ENCODE measurements at places on chromosomes 7 and 10.

- DNase-seq = no peak
Observed at GRCh38 chr10:14603534-14604102, 171.1 kb downstream of the FAM107B start.

DNA sequence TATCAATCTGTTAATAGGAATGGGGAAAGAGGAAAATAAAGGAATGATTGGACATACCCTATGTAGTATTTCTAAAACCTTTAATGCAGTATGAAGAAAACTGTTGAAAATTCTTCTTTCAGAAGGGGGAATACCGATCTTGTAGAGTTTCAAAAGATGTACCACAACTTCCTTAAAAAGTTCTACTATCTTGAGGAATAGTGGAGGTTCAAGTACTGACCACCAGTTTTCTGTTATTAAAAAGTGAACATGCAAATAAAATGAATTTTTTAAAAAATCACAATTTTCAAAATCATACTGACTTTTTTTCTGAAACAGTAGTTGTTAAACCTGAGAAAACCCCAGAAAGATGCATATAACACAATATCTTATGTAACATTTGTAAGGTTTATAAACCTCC is 86.5 kb downstream of the HERC4 start:
- no peak for DNase-seq

- DNase-seq = no peak
Observed at GRCh38 chr7:51927738-51928137, 611.1 kb upstream of the COBL start.

- DNase-seq = no peak
Observed at GRCh38 chr7:42154173-42154572, 82.8 kb downstream of the GLI3 start.

DNA sequence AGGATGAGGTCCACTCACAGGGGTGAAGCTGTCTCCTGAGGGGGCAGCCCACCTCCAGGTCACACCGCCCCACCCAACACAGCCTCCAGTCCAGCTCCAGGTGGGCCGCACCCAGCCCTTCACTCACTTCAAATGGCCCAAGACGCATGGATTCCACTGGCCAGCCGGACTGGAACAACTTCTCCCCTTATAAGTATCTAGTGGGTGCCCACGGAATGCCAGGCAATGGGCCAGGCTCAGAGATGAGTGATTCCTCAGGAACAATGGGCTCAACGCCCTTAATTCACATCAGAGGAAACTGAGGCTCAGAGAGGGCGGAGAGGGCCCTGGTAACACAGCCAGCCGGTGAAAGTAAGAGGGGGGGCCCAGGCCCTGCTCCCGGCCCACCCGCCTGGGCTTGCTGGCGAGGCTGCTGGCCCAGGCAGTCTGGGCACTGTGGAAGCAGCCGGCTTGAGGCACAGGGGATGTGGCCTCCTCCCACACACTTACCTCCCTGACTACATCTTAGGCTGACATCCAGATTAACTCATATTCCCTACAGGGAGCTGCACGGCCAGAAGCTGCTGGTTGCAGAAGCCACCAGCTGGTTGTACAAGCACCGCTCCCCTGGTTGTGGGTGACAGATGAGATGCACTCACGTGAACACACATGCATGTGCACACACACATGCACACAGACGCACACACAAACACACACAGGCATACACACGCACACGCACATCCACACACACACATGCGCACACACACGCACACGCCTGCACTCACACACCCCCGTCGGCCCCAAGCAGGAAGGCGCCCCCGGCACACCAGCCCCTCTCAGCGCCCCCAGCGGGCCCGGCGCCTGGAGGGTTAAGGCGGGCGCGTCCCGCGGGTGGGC is 1.0 kb upstream of the FAM20C start:
- DNase-seq = no peak

GRCh38 chr7:21422751-21423150 is 5.1 kb upstream of the SP4 start:
- DNase-seq = no peak

DNA sequence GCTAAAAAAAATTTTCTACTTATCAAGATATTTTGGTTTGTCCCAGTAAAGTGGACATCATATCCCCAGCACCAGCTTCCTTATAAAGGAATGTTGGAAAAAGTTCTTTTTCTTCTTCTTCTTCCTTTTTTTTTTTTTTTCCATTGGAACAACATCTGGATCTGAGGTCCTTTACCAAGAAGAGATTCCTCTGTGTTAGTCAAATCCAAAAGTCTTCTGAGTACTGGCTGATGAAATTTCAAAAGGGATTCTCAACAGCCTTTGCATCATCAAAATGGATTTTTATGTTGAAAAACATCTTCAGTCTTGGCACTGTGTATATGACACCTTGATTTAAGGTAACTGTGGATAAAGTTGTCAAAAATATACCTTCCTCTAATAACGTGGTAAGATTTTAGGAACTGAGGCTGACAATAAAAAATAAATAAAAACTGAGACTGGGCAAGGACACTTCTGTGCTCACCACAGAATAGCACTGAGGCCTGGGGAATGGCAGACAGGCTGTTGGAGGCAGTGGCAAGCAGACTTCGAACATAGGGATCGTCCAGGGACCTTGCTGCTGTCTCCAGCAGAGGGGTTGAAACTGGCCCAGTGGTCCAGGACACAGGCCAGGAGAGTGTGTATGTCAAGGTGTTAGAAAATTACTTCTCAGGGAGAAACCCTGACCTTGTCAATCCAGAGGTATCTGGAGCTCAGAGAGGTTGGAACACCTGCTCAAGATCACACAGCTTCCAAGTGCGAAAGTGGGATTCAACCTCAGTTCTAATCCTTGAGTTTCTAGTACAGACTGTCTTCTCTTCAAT is 130.4 kb downstream of the PTPN20 start:
- DNase-seq = no peak

DNA sequence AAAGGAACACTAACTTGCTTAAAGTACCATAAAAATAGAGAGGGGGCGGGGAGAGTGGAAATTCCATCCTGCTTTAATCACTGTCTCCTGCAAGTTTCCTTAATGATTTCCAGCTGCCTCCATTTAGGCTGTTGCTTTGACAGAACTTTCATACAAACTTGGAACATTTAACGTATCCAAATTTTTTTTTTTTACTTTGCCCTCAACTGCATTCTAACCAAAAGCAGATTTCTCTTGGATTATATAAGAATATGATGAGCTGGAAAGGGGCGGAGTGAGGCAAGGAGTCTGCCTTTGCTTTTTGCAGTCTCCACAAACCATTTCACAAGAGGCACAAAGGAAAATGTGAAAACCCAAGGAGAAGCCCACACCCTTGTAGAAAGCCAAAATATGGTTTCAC is 46.6 kb upstream of the COL1A2 start:
- DNase-seq = no peak

GRCh38 chr10:113997428-113997827 is 46.2 kb upstream of the ADRB1 start:
- no peak for DNase-seq

DNA sequence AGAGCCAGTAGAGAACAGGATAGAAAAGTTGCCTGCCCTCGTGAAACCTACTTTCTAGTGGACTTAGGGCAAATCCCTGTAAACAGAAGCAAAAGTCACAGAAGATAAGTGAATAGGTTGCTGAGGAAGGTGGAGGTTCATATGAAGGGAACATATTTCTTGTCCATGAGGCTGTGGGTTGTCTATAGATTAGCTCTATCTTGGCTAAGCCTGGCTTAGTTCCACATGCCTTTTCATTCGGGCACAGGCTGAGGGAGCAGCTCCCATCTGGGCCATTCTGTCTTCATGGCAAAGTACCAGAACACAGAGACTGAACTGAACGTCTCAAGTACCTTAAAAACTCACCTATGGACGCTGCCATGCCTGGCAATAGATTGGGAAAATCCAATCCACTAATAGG is 45.3 kb downstream of the BZW2 start:
- no peak for DNase-seq

DNA sequence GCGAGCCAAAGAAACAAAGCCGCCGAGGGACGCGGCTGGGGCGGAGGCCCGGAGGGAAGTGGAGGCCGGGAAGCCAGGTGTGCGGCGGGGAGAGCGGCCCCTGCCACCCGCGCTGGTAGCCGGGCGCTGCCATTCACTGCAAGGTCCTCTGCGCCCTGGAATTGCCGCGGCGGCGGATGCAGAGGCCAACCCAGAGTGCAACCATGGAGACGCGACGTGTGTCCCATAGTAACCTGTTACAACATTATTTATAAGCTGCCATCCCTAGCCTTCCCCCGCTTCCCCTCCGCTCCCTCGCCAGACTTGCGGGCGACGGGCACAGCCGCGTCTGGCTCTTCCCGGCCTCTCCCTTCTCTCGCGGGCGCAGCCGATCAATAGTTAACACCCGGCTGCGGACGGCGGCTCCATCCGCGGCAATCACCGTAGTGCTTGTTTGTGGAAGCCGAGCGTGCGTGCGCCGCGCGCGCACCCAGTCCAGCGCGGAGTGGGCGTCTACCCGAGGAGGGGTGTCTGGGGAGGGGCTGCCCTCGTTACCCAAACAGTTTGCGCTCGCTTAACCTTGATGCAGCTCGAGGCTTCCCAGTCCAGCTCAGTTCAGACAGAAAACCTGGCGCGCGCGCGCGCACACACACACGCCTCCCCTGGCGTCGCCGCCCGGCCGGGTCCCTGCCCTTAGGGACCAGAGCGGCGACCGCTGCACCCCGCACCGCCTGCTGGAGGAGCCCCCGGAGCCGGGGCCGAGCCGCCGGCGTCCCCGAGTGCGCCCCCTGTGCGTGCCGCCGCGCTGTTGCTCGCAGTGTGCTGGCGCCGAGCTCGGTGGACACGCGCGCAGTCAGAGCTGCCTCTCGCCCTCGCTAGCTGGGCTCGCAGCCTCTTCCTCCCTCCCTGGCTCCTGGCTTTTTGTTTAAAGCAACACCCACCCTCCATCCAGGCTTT is 165.4 kb upstream of the DPP6 start:
- DNase-seq = no peak

DNA sequence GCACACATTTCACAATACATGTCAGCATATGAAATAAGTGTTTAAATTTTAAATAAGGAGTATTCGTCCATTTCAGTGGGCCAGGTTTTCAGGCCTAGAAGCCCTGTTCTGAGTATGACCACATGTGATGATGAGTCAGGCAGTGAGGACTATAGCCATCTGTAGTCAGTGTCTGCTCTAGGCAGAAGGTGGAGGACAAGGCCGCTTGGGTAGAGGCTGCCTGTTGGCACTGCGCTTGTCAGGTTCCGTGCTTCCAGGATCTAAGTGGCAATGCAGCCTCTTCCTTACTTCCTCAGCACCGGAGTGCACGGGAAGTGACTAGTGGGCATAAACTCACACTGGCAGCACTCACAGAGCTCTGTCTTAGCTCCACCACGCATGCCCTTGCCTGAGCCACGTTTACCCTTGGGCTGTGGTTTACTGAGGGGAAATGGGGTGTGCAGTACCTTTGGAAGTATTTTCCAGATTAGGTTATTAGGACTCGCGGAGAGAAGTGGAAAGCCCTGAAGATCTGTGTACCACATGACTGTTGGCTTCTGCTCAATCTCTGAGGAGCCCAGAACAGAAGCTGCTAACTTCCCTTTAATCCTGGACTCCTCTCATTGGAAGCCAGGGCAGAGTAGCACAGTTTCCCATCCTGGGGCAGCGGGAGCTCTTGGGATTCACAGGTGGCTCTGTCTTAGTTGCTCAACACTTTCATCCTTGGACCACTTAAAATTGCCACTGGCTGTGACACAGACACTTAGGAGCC is 87.5 kb upstream of the GJD4 start:
- no peak for DNase-seq

DNA sequence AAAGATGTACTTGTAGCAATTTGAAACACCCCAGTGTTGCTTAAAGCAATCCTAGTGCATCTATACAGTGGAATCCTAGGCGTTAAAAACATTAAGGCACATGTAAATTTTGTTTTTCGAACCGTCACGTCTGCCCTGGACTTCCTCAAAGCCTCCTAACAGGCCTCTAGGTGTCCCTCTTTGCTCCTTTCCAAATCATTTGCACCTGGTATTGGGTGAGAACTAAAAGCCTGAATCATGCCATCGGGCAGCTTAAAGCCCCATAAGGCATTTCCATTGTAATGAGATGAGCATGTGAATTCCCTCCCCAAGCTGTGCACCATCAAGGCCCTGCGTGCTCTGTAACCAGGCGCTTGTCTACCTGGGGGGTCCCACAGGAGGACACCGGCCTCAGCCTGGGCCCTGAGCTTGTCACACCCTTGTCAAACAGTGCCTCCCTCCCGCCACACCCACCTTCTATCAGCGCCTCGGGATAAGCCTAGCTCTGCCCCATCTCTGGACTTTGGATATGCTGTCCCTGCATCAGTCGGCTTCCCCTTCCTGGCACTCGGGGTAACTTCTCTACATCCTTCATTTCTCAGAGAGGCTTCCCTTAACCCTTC is 89.2 kb downstream of the WDR11 start:
- DNase-seq = no peak

DNA sequence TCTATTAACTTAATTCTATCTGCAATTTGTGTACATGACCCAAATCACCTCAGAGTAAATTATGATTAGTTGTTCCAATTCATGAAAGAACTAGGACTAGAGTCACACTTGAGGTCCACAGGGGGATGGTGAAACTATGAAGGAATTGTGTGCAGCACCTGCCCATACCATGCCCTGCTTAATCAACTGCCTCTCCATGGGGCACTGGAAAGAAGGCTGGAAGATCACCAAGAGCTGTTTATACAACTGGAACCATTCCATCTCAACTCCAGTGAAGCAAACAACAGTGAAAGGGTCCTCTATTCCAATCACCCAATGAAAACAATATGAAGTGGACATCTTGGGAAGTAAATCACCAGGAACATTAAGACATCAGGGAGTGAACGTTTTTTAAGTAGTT is 98.7 kb upstream of the SEMA3D start:
- DNase-seq = no peak

GRCh38 chr7:115227473-115228235 is 305.8 kb downstream of the MDFIC start:
- no peak for DNase-seq

DNA sequence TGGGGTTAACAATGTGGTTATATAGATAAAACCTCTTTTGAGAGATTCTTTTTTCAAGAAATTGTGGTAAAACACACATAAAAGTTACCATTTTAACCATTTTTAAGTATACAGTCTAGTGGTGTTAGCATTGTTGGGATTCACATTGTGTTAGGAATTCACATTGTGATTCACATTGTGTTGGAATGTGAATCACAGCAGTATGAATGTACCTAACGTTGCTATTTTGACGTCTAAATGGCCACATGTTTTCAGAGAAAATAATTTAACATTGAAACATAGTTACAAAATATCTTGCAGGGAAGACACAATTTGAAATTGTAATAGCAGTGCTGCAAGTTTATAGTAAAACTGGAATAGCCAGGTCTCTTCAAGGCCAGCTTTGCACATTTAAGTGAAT is 129.0 kb downstream of the BICC1 start:
- DNase-seq = no peak

- DNase-seq = no peak
Observed at GRCh38 chr7:114217026-114217806, 197.4 kb upstream of the FOXP2 start.

GRCh38 chr10:74995806-74996205 is 115.7 kb upstream of the SAMD8 start:
- no peak for DNase-seq

DNA sequence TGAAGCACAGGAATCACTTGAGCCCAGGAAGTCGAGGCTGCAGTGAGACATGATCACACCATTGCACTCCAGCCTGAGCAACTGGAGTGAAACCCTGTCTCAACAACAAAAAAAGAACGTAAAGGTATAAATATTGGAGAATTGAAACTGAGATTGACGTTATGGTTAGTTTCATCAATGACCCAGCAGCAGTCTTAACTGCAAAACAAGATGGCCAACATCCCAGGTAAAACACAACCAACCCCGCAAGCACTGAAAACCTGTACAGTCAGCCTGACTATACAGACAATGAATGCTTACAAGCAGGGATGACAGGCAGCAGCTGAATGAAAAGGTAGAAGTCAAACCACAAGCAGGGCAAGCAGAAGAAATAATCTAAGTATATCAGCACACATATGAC is 34.7 kb downstream of the WAPL start:
- no peak for DNase-seq

GRCh38 chr7:97298561-97298960 is 181.1 kb downstream of the SDHAF3 start:
- DNase-seq = no peak

Measured in stimulated activated naive B cell treated with anti-CD40 and anti-IgM and Interleukin-4, amounts not matched to agents 10 μg/mL and 1 μg/mL and 100 μg/mL, for 72 hours (primary cell).